Stimulated activated memory B cell treated with anti-CD40 and anti-IgM and Interleukin-4, amounts not matched to agents 10 μg/mL and 1 μg/mL and 100 μg/mL, for 72 hours (primary cell): ENCODE measurements at places on chromosomes 3 and 15.

DNA sequence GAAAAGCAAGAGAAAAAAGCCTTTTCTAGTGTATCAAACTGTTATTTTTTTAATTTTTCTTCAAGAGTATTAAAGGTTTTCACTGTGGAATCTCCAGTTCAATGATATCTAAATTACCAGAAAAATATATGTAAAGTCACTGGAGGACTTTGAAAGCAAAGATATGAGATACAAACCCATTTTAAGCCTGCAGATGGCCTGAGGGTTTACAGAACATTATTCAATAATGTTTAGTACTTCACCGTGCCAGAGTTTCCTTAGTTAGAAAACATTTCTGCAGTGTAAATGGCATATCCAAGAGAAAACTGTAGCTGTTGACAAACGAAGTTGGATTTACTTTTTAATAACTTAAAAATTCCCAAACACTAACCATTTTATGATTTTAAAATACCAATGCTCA lies 529.4 kb upstream of the AGTR1 start:
- no peaks in the 10 kb centered on the region for H3K4me1 ChIP-seq
- H3K4me3 ChIP-seq: no peak overlapping the region
- no peaks in the 10 kb centered on the region for H3K36me3 ChIP-seq

DNA sequence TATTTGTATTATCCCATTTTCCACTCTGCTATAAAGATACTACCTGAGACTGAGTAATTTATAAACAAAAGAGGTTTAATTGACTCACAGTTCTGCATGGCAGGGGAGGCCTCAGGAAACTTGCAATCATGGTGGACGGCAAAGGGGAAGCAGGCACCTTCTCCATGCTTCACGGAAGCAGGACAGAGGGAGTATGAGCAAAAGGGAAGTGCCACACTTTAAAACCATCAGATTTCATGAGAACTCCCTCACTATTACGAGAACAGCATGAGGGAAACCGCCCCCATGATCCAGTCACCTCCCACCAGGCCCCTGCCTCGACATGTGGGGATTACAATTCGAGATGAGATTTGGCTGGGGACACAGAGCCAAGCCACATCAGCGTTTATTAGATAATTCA lies 172.8 kb downstream of the NR2F2 start:
- H3K36me3 ChIP-seq: no peaks in the 10 kb centered on the region
- H3K4me3 ChIP-seq: no peak overlapping the region
- no peaks in the 10 kb centered on the region for H3K4me1 ChIP-seq
- no peak for ATAC-seq
- H3K27ac ChIP-seq: no peak overlapping the region

- no peak overlapping the region for H3K4me3 ChIP-seq
- H3K4me1 ChIP-seq: no peaks in the 10 kb centered on the region
- no peaks in the 10 kb centered on the region for H3K27me3 ChIP-seq
These were observed 1433.9 kb upstream of the CADM2 start for GRCh38 chr3:83524901-83525300.

DNA sequence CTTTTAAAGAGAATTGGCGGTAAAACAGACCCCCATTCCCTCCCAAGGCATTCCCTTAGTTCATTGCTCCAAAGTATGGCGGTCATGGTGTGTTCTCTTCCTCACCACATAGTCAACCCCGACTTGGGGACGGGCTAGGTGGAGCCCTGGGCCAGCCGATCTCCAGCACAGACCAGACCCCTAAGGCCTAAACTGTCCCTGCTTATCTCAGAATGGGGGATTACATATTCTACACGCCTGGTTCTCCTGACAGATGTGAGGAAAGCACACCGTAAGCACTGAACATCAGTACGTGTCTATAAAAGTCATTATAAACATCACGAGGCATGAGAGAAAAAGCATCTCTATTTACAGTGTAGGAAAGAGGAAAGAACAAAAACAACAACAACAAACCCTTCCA lies 244.5 kb upstream of the STT3B start:
- H3K36me3 ChIP-seq: no peaks in the 10 kb centered on the region
- H3K4me3 ChIP-seq: no peak overlapping the region
- H3K27me3 ChIP-seq: no peaks in the 10 kb centered on the region

DNA sequence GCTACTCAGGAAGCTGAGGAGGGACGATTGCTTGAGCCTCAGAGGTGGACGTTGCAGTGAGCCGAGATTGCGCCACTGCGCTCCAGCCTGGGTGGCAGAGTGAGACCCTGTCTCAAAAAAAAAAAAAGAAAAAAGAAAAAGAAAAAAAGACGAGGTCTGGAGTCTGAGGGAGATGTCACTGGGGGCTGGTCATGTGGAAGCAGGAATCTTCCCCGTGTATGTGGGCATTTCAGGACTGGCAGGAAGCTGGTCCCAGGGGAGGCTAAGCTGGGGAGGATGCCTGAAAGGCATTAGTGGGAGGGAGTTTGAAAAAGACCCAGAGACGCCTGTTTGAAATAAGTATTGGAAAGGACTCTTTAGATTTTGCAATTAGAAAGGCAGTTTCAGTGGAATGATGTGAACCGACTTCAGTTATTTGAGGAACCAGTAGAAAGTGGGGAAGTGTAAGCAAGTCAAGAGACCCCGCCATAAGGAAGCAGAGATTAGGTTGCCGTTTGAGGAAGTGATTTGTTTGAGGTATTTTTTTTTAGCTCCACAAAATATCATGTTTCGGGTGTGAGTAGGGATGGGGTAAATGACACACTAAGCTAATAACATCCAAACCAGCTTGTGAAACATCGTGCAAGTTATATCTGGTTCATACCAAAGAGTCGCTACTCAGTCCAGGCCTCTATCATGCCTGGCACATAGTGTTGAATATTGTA lies 55.5 kb downstream of the ST6GAL1 start:
- no peaks in the 10 kb centered on the region for H3K27me3 ChIP-seq
- H3K36me3 ChIP-seq: peaks cover 53% of the 10 kb centered on the region
- peaks cover 89% of the 10 kb centered on the region for H3K4me1 ChIP-seq
- ATAC-seq: peak; percentile 89
- H3K4me3 ChIP-seq: peak overlapping the region; percentile 33

GRCh38 chr15:89575656-89576416 lies 567 bp downstream of the TICRR start:
- no peak for ATAC-seq
- H3K4me3 ChIP-seq: peak overlapping the region; percentile 83
- H3K36me3 ChIP-seq: no peaks in the 10 kb centered on the region

DNA sequence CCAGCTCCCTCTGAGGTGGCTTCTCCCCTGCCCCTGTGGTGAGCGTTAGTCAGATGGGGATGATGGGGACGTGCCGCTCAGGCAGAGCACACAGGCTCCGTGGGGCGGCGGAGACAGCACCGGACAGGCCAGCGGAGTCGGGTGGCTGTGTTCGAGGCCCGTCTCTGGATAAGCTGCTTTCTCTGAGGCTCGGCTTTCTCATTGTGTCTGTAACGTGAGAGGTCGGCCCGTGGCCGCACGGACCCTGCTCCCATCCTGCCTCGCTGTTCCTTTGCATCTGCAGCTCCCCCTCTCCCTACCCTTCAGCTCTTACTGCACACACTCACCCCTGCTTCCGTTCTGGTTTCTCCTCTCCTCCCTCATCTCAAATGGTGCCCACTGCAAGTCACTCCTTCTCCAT lies 62.5 kb downstream of the FAM43A start:
- H3K4me1 ChIP-seq: peaks cover 12% of the 10 kb centered on the region
- ATAC-seq: no peak
- no peaks in the 10 kb centered on the region for H3K36me3 ChIP-seq

DNA sequence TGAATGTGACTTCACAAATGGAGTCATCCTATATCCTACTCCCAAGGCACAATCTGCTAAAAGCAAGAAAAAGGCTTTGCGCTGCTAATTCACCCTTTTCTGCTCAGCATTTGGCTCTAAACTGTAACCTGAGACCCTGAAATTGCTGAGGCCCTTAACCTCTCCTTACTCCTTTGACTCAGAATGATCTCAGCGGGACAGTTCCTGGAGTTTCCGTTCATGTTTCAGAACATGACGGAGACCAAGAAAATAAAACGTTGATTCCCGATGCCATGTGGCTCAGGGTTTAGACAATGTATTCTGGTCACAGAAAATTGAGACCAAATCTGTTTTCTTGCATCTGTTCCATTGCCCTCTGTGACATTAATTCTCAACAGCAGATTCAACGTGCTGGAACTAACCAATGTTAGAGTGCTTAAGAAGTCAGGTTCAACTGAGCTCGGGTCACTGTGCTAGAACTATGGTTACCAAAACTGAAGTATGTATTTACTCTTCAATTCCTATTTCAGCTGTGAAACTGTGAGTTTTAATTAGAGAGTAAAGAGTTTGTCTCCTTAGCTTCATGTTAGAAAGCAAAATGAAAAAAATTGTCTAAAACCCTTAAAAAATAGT lies 45.4 kb upstream of the TMC3 start:
- no peaks in the 10 kb centered on the region for H3K4me1 ChIP-seq
- peaks cover 10% of the 10 kb centered on the region for H3K27me3 ChIP-seq
- H3K36me3 ChIP-seq: no peaks in the 10 kb centered on the region
- ATAC-seq: no peak
- no peak overlapping the region for H3K27ac ChIP-seq

- peaks cover 11% of the 10 kb centered on the region for H3K4me1 ChIP-seq
- no peak overlapping the region for H3K4me3 ChIP-seq
- peaks cover 17% of the 10 kb centered on the region for H3K36me3 ChIP-seq
- H3K27me3 ChIP-seq: no peaks in the 10 kb centered on the region
These were observed 10.3 kb downstream of the ATG7 start for GRCh38 chr3:11282250-11283138.

DNA sequence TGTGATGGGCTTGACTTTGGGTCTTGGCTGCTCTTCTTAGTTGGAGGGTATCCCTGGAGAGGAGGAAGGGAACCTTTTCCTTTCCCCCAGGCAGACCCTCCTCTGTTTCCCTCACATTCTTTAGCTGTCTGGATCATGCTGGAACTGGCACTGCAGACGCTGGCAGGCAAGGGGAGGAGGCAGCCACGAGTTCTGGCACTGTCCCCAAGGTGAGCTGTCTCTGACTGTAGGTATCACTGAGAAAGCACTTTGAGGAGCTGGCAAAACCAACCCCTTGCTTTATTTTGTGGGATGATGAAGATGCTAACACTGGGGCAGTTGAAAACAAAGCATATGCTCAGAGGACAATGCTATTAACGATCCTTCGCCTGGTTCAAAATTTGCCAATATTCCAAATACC lies 175.0 kb downstream of the SOX2 start:
- H3K27me3 ChIP-seq: no peaks in the 10 kb centered on the region
- H3K4me1 ChIP-seq: no peaks in the 10 kb centered on the region
- ATAC-seq: no peak
- H3K36me3 ChIP-seq: no peaks in the 10 kb centered on the region

DNA sequence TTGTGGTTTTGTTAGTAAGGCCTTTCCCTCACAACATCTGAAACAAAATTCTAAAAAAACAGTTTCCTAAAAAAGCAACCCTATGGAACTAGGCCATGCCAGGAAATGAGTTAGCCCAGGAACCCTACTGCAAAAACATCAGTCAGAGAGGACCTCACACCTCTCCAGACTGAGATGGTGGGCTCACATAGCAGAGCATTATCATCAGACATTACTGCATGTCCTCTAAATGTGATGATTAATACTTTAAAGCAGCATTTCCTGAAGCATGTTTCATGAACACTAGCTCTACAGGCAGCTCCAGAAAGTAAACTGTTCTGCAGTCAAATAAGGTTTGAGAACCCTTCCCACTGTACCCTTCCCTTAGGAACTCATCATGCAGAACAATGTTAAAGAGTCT lies 232.3 kb upstream of the MRPL3 start:
- no peaks in the 10 kb centered on the region for H3K27me3 ChIP-seq
- no peak overlapping the region for H3K27ac ChIP-seq
- H3K4me1 ChIP-seq: peaks cover 6% of the 10 kb centered on the region
- no peak for ATAC-seq
- no peaks in the 10 kb centered on the region for H3K36me3 ChIP-seq

- H3K27ac ChIP-seq: no peak overlapping the region
- no peaks in the 10 kb centered on the region for H3K27me3 ChIP-seq
- no peaks in the 10 kb centered on the region for H3K36me3 ChIP-seq
- H3K4me3 ChIP-seq: no peak overlapping the region
- no peaks in the 10 kb centered on the region for H3K4me1 ChIP-seq
These were observed 15.7 kb downstream of the LIPC start for GRCh38 chr15:58447271-58448010.

DNA sequence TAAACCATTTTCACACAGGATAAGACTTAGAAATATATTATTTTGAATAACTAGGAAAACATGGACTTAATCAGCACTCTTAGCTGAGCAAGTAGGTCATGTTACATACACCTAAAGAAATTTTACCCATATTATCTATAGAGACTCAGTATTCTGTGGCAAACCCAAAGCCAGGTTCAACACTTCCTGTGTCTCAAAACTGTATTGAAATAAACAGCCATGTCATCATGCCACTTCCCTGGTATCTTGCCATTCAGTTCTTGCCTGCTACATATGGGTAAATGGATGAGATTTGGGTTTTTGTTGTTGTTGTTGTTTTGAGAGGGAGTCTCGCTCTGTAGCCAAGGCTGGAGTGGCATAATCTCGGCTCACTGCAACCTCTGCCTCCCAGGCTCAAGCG lies 141.5 kb upstream of the PLXND1 start:
- no peak for ATAC-seq
- peaks cover 11% of the 10 kb centered on the region for H3K4me1 ChIP-seq
- no peak overlapping the region for H3K4me3 ChIP-seq
- no peak overlapping the region for H3K27ac ChIP-seq
- peaks cover 15% of the 10 kb centered on the region for H3K36me3 ChIP-seq

- H3K36me3 ChIP-seq: no peaks in the 10 kb centered on the region
- H3K27ac ChIP-seq: no peak overlapping the region
- no peak for ATAC-seq
- H3K4me1 ChIP-seq: peaks cover 7% of the 10 kb centered on the region
- peaks cover 60% of the 10 kb centered on the region for H3K27me3 ChIP-seq
These were observed 4.7 kb upstream of the DCBLD2 start for GRCh38 chr3:98906230-98906629.

DNA sequence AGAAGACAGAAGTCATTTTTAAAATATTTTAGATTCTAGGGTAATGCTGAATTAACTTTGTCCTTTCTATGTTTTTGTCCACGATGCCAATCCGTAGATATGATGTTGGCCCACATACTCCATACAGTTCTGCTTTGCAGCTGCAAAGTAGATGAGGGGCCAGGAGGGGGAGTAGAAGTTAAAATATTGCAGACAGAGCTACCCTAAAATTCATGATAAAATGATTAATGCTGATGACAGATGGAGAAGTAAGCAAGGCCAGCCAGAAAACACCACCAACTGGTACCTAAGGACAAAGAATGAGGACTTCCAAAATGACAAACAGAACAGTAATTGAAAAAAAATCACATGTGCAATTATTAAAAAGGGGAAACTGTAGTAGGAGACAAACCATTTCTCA lies 756.6 kb upstream of the ARPP21 start:
- H3K27me3 ChIP-seq: no peaks in the 10 kb centered on the region
- H3K4me3 ChIP-seq: no peak overlapping the region
- H3K36me3 ChIP-seq: no peaks in the 10 kb centered on the region
- ATAC-seq: no peak

DNA sequence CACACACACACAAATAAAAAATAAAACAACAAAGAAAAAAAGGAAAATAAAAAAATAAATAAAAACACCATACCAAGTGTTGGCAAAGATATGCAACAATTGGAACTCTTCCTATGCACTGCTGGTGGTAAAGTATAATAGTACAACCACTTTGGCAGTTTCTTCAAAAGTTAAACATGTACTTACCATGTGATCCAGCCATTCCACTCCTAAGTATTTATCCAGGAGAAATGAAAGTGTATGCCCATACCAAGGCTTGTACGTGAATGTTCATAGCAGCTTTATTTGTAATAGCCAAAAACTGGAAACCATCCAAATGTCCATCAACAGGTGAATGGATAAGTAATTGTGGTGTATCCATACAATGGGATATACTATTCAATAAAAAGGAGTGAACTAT lies 17.0 kb downstream of the WDR93 start:
- H3K27ac ChIP-seq: no peak overlapping the region
- peaks cover 42% of the 10 kb centered on the region for H3K27me3 ChIP-seq
- no peak overlapping the region for H3K4me3 ChIP-seq
- no peaks in the 10 kb centered on the region for H3K4me1 ChIP-seq
- no peak for ATAC-seq
